ENCODE measurements at places on chromosomes 11 and 22.

DNA sequence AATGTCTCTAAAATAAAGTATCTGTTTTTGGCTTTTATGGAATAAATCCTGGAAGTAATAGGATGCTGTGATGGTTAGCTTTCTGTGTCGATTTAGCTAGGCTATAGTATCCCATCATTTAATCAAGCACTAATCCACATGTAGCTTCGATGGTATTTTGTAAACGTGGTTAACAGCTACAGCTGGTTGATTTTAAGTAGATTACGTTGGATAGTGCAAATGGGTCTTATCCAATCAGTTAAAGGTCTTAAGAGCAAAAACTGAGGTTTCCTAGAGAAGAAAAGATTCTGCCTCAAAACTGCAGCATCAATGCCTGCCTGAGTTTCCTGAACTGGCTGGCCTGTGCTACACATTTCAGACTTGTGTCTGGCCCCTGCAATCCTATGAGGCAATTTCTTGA, 314.2 kb upstream of the SORL1-AS1 start:
- DNase-seq = no peak

GRCh38 chr11:19218216-19218615, 16.4 kb upstream of the CSRP3 start:
- no peak for DNase-seq

GRCh38 chr11:19832086-19832750, 119.6 kb downstream of the NAV2 start:
- peak; percentile 18 for DNase-seq

GRCh38 chr11:77152846-77153245, 24.8 kb downstream of the MYO7A start:
- DNase-seq = no peak

GRCh38 chr22:46355369-46355995, 20.0 kb downstream of the TRMU start:
- DNase-seq = peak; percentile 84

DNA sequence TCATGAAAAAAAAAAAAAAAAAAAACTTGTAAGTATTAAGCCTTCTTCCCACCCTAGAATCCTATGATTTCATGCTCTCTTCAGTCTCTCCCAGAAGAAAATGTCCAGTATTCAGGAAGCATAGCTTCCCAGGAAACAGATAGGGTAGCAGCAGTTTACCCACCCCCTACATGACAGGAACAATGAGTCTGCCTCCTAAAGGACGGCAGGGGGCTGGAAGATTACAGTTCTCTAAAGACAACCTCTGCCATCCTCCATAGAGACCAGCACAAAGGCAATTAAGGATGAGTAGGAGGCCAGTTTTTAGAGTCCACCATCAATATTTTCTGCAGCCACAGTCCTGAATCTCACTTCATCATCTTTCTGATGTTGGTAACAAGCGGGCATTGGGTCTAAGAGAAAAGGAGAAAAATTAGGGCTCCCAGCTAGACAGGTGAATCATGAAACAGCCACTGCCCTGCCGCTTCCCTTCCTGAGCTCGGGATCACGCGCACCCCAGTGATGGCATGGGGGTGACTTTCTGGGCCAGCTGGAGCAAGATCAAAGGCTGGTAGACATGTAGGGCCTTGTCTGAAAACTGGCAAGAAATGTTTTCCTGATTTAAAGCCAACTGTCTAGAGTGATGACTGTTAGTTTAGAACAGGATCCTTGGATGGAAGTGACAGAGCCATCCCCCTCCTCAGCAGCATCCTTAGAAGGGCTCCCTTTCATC, 322.8 kb downstream of the LARGE1 start:
- DNase-seq = no peak

DNA sequence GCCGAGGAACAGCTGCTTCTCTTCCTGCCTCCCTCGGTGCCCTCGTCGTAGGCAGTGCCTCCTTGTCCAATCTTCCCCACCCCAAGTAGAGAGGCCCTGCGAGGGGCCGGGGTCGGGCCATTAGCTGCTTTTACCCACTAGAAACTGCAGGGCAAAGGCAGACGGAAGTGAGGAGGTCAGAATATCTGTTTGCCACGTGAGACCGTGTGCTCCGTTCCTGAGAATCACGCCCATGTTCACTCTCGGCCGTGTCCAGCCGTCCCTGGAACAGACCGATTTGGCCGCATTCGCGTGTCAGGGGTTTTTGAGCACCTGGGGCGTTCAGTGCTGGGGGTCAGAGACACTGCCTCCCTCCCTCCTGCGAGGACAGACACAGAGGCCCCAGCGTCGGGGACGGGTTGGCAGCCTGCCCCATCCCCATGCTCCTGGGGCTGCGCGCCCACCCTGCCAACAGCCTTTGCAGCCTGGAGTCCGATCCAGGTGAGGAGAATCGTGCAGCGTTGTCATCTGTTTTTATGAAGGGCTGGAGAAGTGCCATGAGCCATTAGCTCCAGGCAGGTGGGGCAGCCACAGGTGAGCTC, 982.2 kb downstream of the BRD1 start:
- DNase-seq = no peak

DNA sequence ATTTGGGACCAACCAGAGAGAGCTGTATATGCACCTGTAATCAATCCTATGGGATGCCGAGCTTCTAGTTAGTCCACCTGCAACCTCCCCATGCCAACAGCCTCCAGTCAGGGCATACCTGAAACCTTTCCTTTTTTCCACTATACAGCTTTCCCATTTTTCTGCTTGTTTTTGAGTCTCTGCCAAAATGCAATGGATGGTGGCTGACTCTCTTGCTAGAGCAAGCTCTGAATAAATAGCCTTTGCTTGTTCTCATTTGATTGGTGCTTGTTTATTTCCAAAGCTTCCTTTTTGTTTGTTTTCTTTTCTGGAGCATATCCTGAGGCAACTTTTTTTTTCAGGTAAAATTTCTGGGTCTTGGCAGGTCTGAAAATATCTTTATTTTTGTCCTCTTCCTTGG, 58.0 kb upstream of the PLET1 start:
- no peak for DNase-seq

- no peak for DNase-seq
Measured at GRCh38 chr11:18495703-18496102, 31.0 kb downstream of the TSG101 start.

- DNase-seq = no peak
Measured at GRCh38 chr11:46604796-46605195, 11.0 kb upstream of the AMBRA1 start.

DNA sequence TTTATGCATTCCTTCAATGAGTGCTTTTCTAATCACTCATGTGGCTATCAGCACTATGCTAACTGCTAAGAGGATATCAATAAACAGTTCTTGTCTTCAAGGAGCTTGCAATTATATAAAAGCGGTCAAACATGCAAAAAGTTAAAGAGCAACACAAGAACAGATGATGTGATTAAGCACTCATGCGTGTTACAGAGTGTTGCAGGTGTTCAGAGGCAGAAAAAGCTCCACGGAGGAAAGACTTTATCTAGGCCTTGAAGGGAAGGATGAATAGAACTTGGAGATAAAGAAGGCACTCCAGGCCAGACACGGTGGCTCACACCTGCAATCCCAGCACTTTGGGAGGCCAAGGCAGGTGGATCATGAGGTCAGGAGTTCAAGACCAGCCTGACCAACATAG, 13.6 kb downstream of the CD3E start:
- DNase-seq = no peak

DNA sequence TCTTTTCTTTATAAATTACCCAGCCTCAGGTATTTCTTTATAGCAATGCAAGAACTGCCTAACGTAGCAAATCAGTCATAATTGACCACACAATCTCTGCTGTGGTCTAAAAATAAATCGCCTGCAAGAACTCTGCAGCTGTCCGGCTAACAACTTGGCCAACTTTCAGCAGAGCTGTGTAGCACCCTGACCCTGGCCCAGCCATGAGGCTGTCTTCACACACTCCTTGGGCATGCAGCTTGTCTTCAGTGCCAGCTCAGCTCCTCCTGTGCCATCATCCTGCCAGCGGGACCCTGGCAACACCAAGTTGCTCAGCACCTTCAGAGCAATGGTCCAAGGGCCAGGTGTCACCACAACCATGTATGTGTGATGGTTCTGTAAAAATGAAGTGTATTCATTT, 355.6 kb downstream of the OPCML start:
- no peak for DNase-seq

DNA sequence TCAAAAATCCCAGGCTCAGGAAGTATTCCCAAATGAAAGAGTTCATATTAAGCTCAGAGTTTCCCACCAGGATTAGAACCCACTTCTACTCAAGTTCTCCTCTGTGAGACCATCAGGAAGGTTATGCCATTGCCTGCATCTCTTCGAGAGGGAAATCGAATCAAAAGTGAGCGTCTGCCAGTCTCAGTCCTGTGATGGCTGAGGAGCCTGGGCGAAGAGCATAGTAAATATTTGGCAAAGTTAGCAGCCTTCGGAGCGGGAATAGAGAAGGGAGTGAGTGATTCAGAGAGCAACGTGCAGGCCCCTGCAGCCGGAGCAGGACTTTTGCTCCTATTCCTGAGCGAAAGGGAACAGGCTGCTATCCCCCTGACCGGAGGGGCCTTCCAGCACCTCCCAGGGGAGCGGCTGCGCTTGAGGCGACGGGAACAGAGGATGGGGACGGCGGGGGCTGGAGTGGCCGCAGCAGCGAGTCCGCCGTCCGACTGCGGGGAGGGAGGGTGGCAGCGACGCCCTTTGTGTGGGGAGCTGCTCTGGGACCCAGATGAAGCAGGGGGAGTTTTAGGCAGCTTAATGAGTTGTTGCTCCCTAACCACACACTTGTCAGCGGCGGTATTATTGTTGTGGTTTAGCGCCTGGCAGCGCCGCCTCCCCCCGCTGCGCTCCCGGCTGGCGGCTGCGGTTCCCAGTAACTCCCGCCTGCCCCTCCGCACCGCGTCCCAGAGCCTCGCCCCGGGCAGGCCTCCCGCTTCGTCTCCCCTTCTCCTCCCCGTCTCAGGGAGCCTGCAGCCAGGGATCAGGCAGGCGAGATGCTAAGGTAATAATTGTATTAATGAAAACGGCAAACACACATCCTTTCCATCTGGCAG, 21.7 kb upstream of the NRGN start:
- DNase-seq = no peak

GRCh38 chr22:41023299-41023623, 69.1 kb upstream of the EP300 start:
- no peak for DNase-seq

DNA sequence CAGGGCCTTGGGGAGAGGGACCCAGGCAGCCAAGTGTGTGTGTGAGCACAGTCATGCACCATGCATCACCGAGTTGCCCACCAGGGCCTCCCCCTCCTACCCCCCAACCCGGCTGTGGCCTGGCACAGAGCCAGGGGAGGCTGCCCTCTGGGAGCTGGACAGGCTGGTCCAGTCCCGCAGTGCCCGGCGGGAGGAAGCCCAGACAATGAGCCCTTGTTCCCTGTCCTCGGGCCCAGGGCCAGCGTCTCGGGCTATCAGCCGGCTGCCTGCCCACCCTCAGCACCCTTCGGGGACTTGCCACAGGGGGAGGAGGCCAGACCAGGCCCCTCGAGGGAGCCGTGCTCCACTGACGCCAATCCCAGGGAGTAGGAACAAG, 4.5 kb downstream of the LRRC75B start:
- peak; percentile 89 for DNase-seq

- no peak for DNase-seq
Measured at GRCh38 chr11:123742031-123742723, 717 bp upstream of the ZNF202 start.

DNA sequence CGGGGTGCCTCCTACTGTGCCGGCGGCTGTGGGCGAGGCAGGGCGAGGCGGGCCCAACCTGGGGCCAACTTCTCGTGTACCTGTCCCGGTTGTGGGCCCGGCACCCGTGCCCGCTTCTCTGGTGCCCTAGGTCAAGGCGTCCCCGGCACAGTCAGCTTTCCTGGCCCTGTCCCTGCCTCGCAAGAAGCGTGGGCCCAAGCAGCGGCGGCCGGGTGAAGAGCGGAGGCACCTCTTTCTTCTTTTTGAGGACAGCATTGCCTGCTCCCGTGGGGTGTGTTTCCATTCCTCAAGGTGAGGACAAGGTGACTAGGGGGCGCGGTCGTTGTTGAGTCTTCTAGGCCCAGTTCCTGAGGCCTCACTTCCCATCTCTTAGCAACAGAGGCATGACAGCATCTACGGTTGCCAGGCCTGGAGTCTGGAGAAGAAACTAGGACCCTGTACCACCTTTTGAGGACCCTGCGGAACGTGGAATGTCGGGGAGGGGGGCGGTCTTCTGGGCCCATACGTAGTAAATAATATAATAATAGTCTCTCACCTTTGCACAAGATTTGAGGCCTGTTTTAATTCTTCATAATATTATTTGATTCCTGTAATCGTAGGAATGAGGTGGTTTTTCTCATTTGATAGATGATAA, 418 bp downstream of the ACO2 start:
- no peak for DNase-seq

GRCh38 chr22:43217285-43218030, 30.5 kb upstream of the TTLL12 start:
- DNase-seq = no peak

DNA sequence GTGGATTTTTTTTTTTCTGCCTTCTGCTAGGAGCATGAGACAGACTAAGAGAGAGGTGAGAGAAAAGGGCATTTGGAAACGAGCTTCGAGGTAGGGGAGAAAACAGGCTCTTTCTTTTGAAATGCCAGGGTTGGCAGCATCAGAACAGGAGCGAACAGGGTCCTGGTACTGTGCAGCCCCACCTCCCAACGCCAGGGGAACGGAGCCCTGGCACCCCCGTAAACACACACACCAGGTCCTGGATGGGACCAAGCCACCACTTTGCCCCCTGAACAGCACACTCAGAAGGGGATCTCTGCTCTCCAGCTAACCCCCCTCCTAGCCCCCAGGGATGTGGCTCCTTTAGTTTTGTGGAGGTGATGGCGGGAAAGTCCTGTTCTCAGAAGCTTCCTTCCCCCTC, 127.1 kb downstream of the CTTN start:
- no peak for DNase-seq

DNA sequence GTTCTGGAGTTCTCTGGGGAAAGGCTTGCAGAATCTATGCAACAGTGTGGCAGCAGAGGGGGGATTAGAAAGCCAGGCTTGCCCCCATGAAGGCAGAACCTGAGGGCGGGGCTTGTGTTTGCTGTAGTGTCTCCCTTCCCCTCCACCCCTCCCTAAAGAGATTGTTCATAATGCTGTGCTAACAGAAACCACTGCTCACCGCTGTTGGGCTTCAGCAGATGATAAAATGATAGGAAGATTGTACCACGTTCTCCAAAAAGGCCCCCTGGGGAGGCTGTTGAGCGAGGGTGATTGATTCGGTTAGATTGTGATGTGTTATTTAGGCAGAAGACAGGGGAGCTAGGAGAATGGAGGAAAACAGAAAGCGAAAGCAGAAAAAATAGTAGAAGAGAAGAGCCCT, 215.2 kb upstream of the NCAM1 start:
- DNase-seq = no peak

DNA sequence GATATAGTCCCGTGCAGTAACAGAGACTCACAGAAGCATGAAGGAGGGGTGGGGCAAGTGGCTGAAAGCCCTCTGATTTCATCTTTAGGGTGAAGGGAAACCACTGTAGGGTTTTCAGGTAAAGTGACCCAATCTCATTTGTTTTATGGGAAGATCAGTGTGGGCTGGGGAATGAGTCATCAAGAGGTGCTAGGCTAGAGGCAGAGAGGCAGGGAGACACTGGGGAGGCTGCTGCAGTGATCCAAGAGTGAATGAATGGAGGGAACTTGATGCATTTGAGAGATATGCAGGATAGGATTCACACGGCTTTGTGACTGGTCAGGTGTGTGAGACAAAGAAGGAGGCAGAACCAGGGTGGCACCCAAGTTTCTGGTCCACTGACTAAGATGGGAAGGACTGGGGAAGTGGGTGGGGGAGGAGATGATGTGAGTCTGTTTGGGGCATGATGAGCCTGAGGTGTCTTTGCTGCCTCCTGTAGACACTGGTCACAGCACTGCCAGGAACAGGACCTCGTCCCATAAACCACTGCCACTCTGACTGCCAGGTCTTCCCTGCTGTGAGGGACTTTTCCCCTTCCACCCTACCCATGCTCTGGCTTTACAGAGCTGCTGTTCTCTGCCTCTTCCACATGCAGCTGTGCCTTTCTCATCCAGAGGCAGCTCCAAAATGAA, 239.0 kb downstream of the TENM4 start:
- DNase-seq = no peak

Data from head of caudate nucleus (tissue), 42 donors.